Activated CD8-positive, alpha-beta memory T cell treated with anti-CD3 and anti-CD28 coated beads for 1 hour (primary cell): ENCODE measurements at places on chromosomes 6 and 20.

DNA sequence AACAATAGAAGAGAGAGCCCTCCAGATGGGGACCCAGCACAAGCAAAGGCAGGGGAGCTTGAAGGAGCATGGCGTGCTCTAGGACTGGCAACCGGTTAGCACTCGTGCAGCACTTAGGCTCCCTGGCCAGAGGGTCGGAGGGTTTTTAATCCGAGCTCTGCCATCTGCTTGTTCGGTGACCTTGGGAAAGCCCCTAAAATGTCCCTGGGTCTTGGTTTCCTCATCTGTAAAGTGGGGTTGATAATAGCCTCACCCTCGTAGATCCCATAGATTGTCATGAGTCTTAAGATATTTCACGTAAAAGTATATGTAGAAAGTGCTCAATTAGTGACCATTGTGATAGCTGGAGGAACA, 16.6 kb upstream of the HCK start:
- no peak for DNase-seq

DNA sequence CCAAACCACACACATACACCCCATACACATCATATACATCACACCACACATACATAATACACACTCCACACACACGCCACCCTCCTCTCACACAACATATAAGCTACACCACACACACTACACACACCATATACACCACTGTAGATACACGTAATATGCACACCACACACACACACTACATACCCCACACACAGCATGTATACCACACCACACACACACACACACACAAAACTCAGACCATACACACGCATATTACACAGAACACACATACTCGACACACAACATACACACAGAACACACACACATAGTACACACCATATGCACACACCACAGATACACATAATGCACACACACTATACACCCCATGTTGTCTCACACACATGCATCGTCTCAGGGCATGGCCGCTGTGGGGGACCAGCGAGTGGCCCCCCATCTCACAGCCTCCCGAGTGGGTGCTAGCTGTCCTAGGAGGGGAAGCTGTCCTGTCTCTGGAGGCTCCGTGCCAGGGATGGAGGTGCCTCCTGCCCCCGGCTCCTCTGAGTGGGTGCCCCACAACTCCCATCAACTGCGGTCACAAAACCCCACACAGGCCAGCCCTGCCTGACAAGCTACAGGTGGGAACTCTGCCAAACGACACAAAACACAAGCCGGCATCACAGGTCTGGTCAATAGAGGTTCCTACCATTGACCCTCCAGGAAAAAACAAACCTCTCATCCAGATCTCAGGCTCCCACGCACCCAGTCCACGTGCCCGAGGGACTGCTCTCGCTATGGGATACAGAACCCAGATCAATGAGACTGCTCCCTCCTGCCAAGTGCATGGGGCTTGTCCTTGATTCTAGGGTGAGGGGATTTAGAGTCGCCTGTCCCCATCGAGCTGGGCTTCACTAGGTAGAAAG, 49.1 kb downstream of the DACT2 start:
- DNase-seq: no peak

DNA sequence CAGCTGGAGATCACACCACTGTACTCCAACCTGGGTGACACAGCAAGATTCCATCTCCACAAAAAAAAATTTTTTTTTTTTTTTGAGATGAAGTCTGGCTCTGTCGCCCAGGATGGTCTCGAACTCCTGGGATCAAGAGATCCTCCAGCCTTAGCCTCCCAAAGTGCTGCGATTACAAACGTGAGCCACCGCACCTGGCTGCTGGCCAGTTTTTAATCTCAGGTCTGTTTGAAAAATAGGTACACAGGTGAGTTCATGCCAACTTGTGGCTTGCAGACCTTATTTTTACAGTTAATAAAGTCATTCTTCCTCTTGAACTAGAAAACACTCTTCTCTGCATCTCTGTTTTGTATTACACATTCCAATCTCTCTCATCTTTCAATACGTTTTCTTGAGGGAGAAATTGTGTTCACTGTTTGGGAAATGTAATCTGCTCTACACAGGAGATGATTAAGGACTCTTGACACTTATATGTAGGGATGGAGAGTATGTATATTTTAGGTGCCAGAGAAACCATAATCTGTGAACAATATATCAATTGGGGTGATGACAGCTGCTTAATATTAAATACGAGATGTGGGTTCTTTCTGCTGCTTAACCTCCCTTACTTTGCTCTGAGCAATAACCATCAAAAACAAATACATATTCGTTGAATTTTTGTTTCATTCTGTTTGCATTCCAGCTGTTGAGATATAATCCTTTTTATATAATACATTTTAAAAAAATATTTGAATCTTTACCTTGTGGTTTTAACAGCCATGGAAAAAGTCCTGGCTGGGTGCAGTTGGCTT, 17.7 kb upstream of the RIPOR3 start:
- DNase-seq: no peak

GRCh38 chr6:14542670-14543366, 425.2 kb downstream of the CD83 start:
- DNase-seq: no peak

- DNase-seq: no peak
Observed at GRCh38 chr6:57259064-57259463, 37.0 kb upstream of the RAB23 start.
